ENCODE measurements at places on chromosomes 7 and 10. TPM values are rescaled to one million over a fixed set of nuclear protein-coding genes. Genes with fewer than 3 reads are reported as not detected.

- H3K36me3 ChIP-seq, result no peaks in the 10 kb centered on the region
- no peaks in the 10 kb centered on the region for H3K4me1 ChIP-seq
- DNase-seq, result no peak
- H3K27me3 ChIP-seq, result no peaks in the 10 kb centered on the region
- no peak overlapping the region for H3K4me3 ChIP-seq
Observed at GRCh38 chr7:94679358-94679757, 23.4 kb upstream of the SGCE start.

The TMEM229A gene
- total RNA-seq, result 0.27 TPM

- no peaks in the 10 kb centered on the region for H3K36me3 ChIP-seq
- peak overlapping the region; percentile 27 for H3K27ac ChIP-seq
- no peaks in the 10 kb centered on the region for H3K27me3 ChIP-seq
- no peak overlapping the region for H3K4me3 ChIP-seq
- H3K4me1 ChIP-seq, result peaks cover 7% of the 10 kb centered on the region
- no peak for DNase-seq
Observed at GRCh38 chr7:30707391-30708357, 25.4 kb upstream of the CRHR2 start.

The PDZD7 gene
- total RNA-seq, result 1.9 TPM

- DNase-seq, result no peak
- H3K27ac ChIP-seq, result no peak overlapping the region
- no peaks in the 10 kb centered on the region for H3K27me3 ChIP-seq
- peaks cover 60% of the 10 kb centered on the region for H3K4me1 ChIP-seq
Observed at GRCh38 chr7:27551803-27552400, 110.8 kb downstream of the HIBADH start.

GRCh38 chr7:42753367-42753766 is 158.5 kb downstream of the C7orf25 start:
- H3K4me3 ChIP-seq, result no peak overlapping the region
- DNase-seq, result no peak
- H3K27me3 ChIP-seq, result peaks cover 18% of the 10 kb centered on the region
- H3K4me1 ChIP-seq, result peaks cover 16% of the 10 kb centered on the region

DNA sequence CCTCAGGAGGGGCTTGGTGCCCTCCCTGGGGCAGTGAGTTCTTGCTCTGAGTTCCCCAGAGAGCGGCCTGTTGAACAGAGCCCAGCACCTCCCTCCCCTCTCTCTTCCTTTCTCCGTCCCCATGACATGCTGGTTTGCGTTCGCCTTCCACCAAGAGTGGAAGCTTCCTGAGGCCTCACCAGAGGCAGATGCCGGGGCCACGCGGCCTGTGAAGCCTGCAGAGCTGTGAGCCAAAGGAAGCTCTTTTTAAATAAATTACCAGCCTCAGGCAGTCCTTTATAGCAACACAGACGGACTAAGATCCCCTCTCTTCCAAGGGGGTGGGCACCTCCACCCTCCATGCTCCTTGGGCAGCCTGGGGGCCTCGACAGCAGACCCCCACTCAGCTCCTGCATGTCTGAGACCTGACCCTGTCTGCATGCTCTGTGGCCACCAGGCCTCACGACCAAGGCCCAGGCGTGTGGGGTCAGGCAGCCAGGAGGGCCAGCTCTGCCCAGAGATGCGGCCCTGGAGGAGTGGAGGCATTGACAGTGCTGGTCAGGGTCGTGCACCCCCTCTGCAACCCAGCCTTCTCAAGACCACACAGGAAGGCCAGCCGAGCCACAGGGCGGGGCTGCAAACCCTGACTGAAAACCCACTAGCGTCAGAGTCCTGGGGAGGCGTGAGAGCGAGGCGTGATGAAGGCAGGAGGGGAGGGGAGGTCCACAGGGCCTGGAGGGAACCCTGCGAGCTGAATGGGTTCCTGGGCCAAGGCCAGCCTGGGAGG is 54.6 kb upstream of the ADGRA1 start:
- DNase-seq, result no peak
- H3K4me3 ChIP-seq, result no peak overlapping the region
- H3K4me1 ChIP-seq, result peaks cover 11% of the 10 kb centered on the region
- H3K27ac ChIP-seq, result no peak overlapping the region
- H3K36me3 ChIP-seq, result no peaks in the 10 kb centered on the region

DNA sequence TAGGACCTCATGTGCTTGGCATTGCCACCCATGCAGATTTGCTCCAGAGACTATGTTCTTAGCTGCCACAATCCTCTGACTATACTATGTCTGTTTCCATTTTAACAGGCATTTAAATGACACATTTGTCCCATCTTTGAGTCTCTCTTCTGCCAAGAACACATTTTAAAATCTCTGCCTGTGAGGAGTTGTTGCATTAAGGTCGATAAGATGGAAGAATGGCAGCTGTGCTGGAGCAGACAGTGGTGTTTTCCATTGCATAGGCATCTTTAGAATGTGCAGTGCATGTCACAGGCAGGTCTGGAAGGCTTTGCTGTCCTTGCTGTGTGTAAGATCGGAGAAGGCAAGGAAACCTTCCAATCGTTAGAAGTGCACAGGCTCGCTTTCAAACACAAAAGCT is 70.9 kb upstream of the CELF2 start:
- H3K4me1 ChIP-seq, result no peaks in the 10 kb centered on the region
- no peak overlapping the region for H3K4me3 ChIP-seq
- peaks cover 3% of the 10 kb centered on the region for H3K27me3 ChIP-seq
- H3K27ac ChIP-seq, result no peak overlapping the region
- no peak for DNase-seq

The PLCE1 gene
- 0.14 TPM for total RNA-seq

DNA sequence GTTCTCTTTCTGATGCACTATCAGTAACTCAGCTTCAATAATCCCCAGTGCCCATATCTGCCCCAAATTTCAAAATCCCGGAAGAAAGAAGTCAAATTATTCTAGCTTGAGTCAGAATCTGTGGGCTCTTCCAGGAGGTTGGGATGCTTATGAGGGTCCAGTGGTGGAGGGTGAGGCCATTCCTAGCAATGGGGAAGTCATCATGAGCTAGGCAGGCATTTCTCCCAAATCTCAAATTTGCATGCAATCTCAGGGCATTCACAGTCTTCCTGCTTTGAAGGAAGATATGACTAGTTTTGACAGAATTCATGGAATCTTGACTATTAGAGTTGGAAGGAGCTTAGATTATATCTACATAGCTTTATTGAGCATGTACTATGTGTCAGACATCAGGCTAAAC is 164.3 kb upstream of the AGK start:
- no peaks in the 10 kb centered on the region for H3K27me3 ChIP-seq
- no peak overlapping the region for H3K27ac ChIP-seq
- DNase-seq, result no peak
- no peak overlapping the region for H3K4me3 ChIP-seq

DNA sequence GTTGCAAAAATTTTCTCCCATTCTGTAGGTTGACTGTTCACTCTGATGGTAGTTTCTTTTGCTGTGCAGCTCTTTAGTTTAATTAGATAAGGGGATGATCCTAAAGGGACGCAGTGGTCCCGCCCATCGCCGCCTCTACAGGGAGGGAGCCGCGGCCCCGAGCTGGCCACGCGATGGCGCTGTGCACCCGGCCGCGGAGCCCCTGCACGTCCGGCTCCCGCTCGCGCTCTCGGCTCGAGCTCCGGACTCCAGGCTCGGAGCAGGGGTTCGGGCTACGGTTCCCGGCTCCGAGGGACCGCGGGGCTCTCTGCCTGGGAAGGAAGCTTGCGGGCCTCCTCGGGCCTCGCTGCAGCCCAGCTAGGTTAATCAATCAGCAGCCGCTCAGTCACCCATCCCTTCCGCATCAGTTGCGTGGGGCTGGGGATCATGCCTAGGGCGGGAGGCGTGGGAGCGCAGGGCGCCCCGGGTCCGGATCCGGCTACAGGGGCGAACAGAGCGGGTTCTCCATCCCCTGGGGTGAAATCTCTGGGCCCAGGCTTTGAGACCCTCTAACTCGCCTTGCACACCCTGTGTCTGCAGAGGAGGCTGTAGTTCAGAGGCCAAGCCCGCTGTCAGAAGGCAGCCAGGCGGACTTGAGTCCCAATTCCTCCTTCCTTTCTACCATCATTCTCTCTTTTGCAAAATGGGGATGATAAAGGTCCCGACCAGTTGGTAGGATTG is 97.9 kb downstream of the WDR11 start:
- peaks cover 7% of the 10 kb centered on the region for H3K36me3 ChIP-seq
- peak; percentile 81 for DNase-seq
- H3K4me1 ChIP-seq, result peaks cover 22% of the 10 kb centered on the region
- peak overlapping the region; percentile 70 for H3K4me3 ChIP-seq

DNA sequence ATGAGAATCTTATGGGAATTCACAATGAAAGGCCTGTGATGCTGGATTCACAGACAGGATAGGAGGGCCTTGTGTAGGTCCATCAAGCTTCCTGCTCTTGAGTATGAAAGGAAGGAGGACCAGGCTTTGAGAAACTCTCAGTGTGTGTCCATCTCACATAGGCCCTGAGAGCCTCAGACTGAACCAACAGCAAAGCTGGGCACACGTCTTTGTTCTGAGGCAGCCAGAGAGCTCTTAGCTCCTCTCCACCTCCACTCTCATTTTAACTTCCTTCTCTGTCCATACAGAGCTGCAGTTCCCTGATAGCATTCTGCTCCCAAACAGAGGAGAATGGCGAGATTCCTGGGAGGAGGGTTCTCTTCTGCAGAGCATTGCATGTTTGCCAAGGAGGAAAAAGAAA is 515.6 kb downstream of the CALN1 start:
- peaks cover 15% of the 10 kb centered on the region for H3K4me1 ChIP-seq
- H3K4me3 ChIP-seq, result no peak overlapping the region
- H3K27me3 ChIP-seq, result no peaks in the 10 kb centered on the region
- H3K27ac ChIP-seq, result peak overlapping the region; percentile 54
- no peaks in the 10 kb centered on the region for H3K36me3 ChIP-seq

DNA sequence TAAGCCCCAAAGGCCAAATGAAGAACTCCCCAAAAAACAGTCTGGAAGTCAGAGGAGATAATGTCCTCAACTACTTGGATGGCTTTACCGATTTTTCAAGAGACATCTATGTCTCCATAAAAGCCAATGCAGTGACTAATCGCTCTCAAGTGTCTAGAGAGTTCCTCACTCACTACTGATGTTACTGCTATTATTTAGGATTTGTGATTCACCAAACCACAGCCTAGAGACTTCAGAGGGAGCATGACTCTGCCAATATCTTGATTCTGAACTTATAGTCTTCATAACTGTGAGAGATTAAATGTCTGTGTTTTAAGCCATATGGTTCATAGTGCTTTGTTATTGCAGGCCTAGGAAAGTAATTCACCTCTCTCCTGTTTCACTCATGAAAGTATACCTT is 160.2 kb downstream of the IPMK start:
- no peaks in the 10 kb centered on the region for H3K27me3 ChIP-seq
- no peak overlapping the region for H3K4me3 ChIP-seq
- peaks cover 5% of the 10 kb centered on the region for H3K4me1 ChIP-seq
- H3K36me3 ChIP-seq, result peaks cover 3% of the 10 kb centered on the region

DNA sequence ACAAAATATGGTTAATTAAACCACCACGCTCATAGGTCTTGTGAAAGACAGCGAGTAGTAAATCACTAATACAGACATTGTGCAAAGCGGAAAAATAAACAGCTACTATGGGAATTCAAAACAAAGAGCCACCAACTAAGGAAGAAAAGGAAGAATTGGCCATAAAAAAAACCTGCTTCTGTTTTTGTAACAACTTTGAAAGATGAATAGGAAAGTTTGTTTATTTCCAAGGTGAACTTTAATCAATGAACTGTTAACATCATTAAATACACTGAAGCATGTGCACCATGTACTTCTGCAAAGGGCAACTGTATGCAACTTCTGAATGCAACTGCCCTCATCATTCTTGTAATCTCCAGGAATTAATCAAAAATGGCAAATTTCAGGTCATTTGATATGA is 651.1 kb downstream of the PARD3 start:
- no peak overlapping the region for H3K4me3 ChIP-seq
- H3K4me1 ChIP-seq, result peaks cover 32% of the 10 kb centered on the region
- H3K27ac ChIP-seq, result no peak overlapping the region
- no peak for DNase-seq

- peaks cover 7% of the 10 kb centered on the region for H3K4me1 ChIP-seq
- no peaks in the 10 kb centered on the region for H3K36me3 ChIP-seq
- H3K4me3 ChIP-seq, result no peak overlapping the region
- no peaks in the 10 kb centered on the region for H3K27me3 ChIP-seq
- no peak for DNase-seq
Observed at GRCh38 chr10:116184512-116184794, 88.6 kb downstream of the GFRA1 start.

All from WTC11 (cell line).